Right lobe of liver (tissue), 6 donors: ENCODE measurements at places on chromosomes 5 and 9.

GRCh38 chr5:56651893-56652292, 163.5 kb upstream of the MAP3K1 start:
- DNase-seq: no peak

DNA sequence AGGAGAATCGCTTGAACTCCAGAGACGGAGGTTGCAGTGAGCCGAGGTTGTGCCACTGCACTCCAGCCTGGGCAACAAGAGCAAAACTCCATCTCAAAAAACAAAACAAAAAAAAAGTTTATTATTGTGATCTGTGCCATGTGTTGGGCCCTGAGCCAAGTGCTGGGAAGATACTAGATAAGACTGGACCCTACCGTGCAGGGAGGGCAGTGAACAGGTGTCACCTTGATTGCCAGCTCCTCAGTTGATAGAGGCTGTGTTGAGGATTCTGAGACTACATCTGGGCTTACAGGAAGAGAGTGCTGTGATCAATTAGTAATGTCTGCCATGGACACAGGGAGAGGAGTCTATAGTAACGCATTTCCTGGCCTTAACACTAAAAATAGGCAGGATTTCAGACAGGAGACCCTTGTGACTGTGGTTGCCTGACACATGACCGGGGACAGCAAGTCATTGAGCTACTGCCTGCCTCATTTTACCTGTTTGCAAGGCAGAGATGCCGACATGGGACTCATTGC, 201.5 kb downstream of the C9orf50 start:
- no peak for DNase-seq

GRCh38 chr5:118596255-118596654, 392.1 kb downstream of the DTWD2 start:
- no peak for DNase-seq

DNA sequence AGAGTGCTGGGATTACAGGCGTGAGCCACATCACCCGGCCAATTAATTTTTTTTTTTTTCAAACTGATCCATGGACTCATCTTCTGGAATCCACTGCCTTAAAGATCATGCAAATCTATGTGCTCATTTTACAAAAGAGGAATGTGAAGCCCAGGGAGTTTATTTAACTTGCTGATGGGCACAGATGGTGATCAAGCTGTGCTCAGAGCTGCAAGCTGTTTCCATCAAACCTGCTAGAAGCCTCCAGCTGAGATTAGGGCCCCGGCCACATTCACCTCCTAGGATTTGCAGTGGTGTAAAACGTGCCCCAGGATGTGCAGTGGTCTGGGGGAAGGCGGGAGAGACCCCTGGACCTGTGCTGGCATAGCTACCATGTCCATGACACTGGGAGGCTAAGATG, 56.1 kb upstream of the TUT7 start:
- no peak for DNase-seq
